ENCODE measurements at places on chromosomes 11 and 22.

DNA sequence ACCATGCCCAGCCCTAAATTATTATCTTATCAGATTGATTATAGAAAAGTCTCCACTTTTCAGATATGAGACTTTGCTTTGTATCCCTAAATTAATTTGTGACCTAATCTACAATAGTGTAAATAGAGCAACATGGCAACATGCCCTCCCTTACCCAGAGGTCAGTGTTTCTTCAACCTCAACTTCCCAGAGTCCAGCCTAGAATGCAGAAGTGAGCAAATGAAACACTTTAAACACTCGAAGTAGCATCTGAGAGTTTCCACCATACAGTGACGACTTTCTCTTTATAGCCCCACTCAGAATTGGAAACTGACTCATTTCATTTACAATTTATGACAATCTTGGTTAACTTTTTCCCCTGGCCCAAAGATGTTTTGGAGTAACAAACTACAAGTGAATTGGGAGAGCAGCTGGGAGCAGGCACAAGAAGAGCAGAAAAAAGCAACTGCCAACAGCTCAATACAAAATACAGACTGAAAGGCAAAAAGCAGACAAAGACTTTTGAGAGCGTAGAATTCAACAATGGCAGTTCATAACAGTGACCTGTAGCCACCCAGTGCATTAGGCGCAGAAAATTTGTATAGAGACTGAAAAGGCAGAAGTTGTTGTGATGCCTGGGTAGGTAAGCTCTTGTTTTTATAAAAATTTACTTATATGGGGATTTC lies 10.1 kb upstream of the BLID start:
- DNase-seq, result no peak

- peak; percentile 37 for DNase-seq
Observed at GRCh38 chr11:74057249-74058151, 48.6 kb upstream of the UCP3 start.

GRCh38 chr11:15744693-15745092 lies 611.7 kb downstream of the SOX6 start:
- DNase-seq, result no peak

DNA sequence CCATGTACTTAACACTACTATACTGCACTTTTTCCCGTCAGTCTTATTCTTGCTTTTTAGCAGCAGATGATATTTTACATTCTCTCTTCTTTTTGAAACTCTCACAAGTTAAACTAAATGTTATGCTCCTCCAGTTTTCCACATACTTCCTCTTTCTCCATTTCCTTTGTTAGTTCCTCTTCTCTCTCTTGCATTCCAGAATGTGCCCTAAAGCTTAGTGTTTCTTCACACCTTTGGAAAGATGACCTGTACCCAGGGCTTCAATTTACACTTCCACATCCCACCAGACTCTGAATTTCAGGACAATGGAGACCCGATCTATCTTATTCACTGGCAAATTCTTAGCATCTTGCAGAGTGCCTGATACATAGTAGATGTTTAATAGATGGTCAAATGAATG lies 51.8 kb downstream of the APIP start:
- DNase-seq, result no peak

- DNase-seq, result no peak
Observed at GRCh38 chr11:110762590-110762989, 50.4 kb upstream of the ARHGAP20 start.

DNA sequence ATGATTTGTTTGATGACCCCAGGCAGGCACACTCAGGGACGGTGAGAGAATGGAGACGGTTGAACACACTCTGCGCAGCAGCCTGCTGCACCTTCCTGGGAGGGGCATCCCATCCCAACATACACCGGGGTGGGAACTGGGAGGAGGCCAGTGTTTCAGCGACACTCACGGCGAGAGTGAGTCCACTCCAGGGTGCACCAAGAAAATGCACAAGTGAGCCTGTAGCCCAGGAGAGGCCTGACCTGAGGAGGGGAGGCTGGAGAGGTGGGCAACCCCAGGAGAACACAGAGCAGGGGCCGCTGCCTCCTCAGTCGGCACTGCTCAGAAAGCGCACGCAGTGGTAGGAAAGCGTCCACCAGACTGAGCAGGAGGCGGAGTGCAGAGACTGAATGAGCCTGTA lies 54.5 kb downstream of the IGF2 start:
- DNase-seq, result no peak

DNA sequence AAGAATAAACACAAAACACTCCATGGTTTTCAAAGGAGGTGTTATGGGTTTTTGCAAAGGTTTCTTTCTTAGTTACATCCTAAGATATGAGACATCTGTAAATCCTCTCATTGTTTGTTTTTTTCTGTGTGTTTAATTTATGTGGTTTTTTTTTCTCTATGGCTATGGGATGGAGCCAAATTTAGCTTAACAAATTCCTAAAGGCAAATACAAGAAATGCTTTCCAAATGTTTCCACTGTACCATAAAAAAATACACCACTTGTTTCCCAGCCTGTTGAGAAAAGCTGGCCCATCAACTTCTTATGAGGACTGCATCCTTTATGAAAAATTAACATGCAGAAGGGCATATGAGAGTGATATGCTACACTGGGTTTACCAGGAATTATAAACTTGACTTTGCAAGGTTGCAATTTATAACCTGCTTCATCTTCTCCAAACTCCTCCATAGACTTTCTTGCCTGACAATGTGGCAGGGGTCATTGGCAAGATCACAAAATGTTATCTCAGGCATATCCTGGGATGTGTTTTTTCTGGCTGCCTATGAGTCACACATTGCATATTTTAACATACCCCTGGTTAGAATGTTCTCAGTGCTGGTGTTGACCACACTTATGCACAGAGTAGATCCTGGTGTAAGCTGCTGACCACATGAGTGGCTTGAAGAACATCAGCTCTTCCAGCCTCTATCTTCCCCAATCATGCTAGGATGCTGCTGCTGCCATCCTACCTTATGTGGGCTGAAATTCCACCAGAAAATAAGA lies 137.6 kb upstream of the TTC12 start:
- no peak for DNase-seq

DNA sequence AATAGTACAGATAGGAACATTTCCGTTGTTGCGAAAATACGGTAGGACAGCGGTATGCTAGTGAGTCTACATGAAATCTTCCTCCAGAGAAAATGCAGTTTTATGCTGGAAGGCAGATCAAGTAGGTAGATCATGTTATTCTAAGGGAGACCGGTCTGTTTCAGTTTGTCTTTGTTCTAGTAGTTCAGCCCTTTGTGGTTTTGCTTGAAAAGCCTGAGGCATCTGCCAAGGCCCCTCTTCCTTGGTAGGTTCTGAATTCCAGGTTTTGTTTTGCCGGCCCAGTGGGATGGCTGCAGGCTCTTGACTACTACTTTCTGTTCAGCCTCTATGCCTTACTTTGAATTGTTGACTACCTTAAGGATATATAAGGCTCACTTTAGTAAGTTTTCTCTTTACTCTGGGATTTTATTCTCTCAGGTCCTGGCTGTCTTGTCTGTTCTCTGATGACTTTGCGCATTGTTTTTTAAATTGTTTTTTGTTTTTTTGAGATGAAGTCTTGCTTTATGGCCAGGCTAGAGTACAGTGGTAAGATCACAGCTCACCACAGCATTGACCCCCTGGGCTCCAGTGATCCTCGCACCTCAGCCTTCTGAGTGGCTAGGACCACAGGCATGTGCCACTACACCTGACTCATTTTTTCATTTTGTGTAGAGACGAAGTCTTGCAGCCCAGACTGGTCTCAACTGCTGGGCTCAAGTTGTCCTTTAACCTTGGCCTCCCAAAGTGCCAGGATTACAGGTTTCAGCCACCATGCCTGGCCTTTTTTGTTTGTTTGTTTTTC lies 53.7 kb downstream of the HIPK3 start:
- DNase-seq, result no peak

GRCh38 chr11:73189723-73190556 lies 28.1 kb upstream of the P2RY2 start:
- DNase-seq, result no peak

DNA sequence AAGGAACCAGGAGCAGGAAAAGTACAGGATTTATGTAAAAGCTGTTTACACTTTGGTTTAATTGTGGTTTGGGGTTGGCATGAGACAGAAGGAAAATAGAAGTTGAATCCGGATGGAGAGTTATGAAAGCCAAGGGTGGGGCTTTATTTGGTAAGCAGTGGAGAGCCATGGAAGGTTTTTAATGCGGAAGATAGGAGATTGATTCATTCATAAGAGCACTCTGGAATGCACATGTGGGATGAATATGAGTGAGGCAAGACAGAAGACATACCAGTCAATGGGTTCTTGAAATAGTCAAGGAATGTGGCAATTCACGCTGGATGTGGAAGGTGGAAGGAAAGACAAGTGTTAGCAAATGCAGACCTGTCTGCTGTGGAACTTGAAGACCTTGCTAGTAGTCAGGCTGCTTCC lies 9.3 kb upstream of the GLB1L3 start:
- DNase-seq, result no peak

DNA sequence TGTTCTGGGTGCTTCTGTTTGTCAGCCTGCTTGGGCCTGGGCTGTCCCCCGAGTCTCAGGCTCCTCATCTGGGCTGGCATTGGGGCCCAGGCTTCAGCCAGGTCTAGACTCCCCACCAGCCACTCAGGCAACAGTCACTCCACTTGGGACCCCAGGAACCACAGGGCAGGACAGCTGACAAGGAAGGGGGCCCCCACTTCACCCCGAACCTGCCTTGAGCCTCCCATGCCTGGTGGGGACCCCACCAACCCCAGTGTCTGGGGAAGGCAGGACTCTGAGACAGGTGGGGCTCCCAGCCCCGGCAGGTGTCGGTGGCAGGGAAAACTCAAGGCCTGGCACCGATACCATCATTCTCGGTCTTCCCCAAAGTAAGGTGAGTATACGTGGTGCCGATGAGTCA lies 11.7 kb upstream of the LTO1 start:
- no peak for DNase-seq

DNA sequence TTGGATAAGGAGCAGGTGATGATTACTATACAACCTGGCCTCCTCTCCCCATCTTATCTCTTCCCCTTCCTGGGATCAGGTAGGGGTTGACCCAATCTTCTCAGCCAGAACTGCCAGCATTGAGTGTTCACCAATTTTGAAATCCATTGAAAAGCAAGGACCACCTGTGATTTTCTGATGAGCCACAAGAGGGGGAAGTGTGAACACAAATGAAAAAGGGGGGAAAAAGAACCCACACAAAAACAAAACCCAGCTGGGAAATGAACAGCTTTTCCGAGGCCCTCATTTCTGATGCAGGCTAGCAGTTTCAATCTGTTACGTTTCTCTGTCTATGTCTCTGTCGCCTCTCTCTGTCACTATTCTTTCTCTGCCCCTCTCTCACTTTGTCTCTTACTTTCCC lies 161.9 kb downstream of the INSC start:
- peak; percentile 14 for DNase-seq

DNA sequence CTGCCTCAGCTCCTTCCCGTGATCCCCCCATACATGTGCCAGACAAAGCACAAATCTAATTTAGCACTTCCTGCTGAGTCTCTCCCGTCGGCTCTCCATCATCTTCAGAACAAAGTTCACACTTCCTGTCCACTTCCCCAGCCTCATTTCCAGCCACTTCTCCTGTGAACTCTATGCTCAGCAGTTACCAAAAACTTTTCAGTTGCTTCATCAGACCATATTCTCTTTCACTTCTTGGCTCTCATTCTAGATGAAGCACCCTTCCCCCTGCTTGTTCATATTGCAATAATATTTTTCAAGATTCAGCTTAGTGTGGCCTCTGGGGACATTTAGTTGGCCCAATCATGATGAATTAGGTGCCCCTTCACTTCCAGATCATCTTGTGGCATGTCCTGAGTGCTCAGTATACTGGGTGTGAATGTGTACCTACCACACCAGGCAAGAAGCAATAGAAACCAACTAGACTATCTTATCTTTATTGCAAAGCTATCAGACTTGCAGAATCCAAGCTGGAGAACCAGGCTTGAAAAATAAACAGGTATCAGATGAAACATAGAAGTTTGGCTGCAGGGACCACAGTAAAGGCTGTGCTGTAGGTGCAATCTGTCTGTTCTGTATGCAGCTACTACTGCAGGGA lies 115.8 kb downstream of the NXPE2 start:
- no peak for DNase-seq

DNA sequence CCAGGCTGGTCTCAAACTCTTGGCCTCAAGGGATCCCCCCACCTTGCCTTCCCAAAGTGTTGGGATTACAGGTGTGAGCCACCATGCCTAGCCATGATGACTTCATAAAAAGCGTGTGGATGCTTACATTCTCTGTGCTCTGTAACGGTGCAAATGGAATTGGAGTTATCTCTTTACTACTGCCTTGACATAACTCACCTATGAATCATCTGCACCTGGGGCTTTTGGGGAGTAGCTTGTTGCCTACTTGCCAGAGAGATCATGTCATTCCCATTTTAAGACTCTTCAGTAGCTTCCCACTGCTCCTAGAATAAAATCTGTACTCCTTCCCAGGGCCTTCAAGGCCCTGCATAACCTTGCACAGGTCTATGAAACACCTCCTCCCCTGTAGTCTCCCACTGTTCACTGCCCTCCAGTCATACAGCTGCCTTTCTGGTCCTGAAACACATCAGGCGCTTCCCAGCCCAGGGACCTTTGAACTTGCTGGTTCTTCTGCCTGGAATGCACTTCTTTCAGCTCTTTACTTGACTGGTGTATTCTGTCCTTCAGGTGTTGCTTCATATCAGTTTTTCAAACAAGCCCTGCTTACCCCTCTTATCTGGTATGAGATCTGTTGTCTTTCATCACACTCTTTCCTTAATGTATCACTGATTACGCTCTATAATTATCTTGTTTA lies 19.6 kb upstream of the MOGAT2 start:
- no peak for DNase-seq

GRCh38 chr11:12749442-12749841 lies 75.2 kb downstream of the TEAD1 start:
- DNase-seq, result no peak

- DNase-seq, result no peak
Observed at GRCh38 chr22:24434471-24435322, 7.3 kb downstream of the ADORA2A start.

- DNase-seq, result no peak
Observed at GRCh38 chr22:48758881-48759875, 1068.5 kb downstream of the BRD1 start.

DNA sequence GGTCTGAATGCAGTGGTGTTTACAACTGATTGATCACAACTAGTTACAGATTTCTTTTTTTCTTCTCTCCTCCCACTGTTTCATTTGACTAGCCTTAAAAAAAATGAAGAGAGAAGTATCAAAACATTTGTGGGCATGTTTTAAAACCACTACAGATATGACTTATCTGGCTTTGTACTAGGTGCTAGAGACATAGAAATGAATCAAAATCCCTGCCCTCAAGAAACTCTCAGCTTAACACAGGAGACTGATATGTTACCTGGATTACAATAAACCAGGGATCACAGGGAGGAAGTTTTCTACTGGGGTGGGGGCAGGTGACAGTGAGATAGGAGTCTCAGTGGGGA lies 25.2 kb upstream of the CTR9 start:
- no peak for DNase-seq

GRCh38 chr22:42881982-42882656 lies 25.0 kb upstream of the ARFGAP3 start:
- DNase-seq, result no peak

GRCh38 chr11:126391970-126392632 lies 36.6 kb downstream of the ST3GAL4 start:
- peak; percentile 52 for DNase-seq

Measured in K562 (cell line).